LHCN-M2 (cell line): ENCODE measurements at places on chromosomes 12 and 14.

GRCh38 chr14:54252072-54252730 is 144.6 kb upstream of the CDKN3 start:
- peak; percentile 95 for DNase-seq

- no peak for DNase-seq
Measured at GRCh38 chr12:76810671-76811419, 46.9 kb downstream of the ZDHHC17 start.

GRCh38 chr12:5588176-5588575 is 156.3 kb downstream of the NTF3 start:
- DNase-seq = no peak

GRCh38 chr14:56358851-56359614 is 220.6 kb upstream of the TMEM260 start:
- DNase-seq = no peak

DNA sequence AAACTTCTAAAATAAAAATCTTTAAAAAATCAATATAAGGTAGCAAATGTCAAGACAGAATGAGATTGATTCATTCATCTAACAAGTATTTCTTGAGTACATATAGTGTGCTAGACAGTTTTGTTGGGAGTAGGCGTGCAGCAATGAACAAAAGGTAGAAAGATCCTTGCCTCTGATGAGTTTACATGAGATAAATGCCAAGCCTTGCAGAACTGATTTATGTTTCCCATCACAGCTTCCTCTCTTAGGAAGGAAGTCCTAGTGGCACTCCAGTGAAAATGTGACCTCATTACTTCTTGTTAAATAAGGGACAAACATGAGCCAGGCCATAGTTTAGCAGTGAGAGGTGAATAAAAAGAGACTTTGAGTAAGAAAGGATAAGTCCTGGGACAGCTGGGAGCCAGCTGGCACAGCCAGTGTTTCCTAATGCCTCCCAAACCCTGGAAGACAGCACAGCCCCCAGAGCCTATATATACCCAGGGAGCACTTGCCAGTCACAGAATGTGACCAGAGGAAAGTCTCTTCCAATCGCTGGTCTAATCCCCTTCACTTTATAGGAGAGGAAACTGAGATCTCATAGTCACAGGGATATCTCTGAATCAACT is 4.7 kb upstream of the COCH start:
- DNase-seq = peak; percentile 6

DNA sequence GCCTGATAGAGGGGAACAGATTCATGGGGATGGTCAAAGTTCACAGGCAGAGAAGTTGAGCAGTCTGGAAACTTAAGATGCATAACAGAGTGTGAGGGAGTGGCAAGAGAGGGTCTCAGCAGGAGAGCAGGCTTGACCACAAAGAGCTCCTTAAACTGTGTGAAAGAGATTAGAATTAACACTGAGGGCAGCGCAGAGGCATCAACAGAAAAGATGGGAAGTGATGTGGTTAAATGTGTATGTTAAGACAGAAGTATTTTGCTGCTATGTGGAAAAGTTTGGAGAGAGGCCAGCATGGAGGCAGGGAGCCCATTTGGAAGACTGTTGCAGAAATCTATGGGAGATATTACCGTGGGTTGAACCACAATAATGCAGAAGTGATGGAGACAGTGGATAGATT is 122.7 kb upstream of the LMNTD1 start:
- no peak for DNase-seq

DNA sequence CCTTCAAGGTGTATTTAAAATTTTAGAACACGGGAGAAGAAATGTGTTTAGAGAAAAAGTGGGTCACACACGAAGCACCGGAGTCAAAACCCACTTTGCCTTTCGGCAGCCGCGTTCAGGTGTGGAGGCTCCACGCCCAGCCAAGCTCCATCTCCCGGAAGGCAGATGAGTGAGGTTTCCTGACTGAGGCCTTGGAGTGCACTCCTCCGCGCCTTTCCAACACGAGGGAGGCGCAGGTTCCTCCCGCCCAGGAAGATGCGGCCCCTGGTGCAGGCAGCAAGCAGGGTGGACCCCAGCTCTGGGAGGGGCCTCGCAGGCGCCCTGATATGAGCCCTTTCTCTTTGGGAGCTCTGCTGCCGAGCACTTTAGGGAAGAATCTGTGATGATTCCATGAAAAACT is 22.5 kb downstream of the MTA1 start:
- no peak for DNase-seq

GRCh38 chr14:67331368-67332125 is 28.1 kb downstream of the ATP6V1D start:
- DNase-seq = peak; percentile 3
